ENCODE measurements at places on chromosomes 2 and 18.
A peak's percentile ranks its signal among the peaks of the same experiment; 100 is the strongest.

DNA sequence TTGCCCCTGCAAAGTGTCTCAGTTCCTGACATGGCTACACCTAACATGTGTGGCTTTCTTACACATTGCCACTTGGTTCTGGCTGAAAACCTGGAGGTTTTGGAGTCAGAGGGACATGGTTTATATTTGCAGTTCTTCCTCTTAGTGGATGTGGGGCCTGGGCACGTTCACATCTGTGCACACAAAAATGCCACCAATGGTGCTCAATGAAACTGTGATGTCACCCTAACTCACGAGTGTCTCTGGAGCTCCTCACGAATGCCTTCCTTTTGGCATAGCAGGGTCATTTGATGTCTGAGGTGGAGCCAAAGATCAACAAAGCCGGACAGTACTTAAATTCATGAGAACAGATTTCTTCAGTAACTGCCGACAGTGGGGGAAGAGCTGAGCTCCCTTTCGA is 231.7 kb upstream of the HS6ST1 start:
- no peak for DNase-seq

GRCh38 chr2:37300578-37300977 is 24.1 kb downstream of the PRKD3 start:
- no peak for DNase-seq

GRCh38 chr2:225889452-225889851 is 489.9 kb downstream of the NYAP2 start:
- peak; percentile 51 for DNase-seq

GRCh38 chr18:45962866-45963265 is 4.3 kb downstream of the EPG5 start:
- DNase-seq = peak; percentile 84

GRCh38 chr2:209334188-209335017 is 89.4 kb upstream of the MAP2 start:
- DNase-seq = peak; percentile 14

DNA sequence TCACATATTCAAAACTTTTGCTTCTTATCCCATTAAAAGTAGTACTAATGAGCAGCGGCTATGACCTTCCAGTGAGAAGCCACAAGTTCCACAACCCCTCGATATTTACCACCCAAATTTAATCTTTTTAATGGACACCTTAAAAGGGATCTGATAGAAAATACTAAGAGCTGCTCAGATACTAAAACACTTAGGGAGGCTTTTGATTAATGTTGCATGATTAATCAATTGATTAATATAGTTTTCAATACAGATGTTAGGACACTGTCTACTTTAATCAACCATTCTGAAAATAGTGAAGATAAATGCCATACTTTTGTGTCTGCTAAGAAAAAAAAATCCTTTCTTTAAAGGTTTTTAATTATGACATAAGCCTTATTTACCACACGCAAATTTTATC is 1312.8 kb upstream of the ACVR2A start:
- no peak for DNase-seq

DNA sequence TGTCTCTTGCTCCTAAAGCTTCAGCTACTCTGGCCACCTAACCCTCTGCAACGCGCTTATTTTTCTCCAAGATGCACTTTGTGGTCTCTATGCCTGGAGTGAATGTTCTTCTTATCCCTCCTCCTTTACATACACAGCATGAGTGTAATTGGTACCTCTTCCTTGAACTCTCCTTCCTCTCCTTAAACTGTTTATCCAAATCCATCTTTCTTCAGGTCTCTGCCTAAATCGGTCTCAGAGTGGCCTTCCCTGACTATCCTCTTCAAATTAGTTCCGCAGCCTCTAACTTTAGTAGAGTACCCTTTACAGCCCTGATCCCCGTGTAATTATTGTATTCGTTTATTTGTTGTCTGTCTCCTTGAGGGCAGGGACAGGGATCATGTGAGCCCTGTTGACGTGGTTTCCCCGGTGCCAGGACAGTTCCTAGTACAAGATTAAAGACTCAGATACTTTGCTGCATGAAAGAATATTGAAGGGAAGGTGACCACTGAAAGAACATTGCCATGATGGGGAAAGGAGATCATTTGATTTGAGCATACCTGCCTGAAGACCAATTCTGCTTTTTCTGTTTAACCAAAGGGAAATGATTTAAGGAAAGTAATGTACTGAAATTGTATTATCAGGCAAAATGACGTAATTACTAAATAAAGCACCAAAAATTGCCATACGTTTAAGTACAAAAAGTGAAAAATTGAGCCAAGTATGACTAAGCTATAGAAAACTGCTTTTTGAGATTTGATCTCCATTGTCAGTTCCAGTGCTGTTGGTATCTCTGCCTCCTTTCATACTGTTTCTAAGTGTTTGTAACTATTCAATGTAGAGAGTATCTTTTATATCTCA is 1.2 kb downstream of the CNOT9 start:
- DNase-seq = no peak

DNA sequence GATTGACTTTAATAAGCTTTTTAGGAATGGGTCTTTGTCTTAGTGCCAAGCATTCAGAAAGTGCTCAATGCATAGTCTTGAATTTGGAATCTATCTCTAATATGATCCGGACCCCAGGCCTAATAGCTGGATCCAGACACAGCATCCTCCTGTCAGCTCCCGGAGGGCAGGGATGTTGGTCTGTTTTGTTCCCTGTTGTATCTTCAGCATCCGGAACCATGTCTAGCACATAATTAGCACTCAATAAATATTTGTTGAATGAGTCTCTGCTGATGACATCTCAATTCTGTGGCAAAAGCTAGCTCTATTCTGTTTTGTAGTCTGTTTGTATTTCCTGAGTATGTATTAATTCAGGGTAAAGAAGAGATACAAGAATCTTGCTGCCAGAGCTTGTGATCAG is 169.1 kb downstream of the DCDC2C start:
- DNase-seq = no peak

GRCh38 chr2:223050900-223051504 is 988 bp upstream of the KCNE4 start:
- DNase-seq = no peak

DNA sequence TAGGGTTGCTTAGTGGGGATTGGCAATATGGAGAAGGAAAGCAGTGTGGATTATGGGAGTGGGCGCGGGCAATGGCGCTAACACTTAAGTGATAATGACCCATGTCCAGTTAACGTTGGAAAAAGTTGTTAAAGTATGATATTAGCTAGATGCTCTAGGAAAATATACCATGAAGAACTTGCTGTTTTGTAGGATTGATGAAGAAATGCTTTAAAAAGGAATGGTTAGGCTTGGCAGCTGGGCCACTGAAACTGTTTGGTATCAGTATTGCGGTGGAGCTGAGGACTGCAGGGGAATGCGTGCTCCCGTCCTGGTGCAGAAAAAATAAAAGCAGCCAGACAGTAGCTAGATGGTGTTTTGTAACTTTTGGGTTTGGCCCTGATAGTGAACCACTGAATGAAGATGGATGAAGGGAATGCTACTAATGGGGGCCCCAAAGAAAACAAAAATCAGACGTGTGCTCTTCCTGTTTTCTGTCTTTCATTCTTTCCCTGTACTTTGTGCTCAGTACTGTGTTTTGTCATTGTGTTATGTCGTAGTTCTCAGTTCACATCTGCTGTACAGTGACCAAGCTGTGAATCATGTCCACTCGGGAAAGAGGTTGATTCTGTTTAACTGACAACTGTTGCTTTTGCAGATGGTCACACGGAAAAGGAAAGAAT is 999 bp downstream of the INSIG2 start:
- peak; percentile 51 for DNase-seq

- no peak for DNase-seq
These were observed 25.6 kb upstream of the ZNF407 start for GRCh38 chr18:74571895-74572680.

DNA sequence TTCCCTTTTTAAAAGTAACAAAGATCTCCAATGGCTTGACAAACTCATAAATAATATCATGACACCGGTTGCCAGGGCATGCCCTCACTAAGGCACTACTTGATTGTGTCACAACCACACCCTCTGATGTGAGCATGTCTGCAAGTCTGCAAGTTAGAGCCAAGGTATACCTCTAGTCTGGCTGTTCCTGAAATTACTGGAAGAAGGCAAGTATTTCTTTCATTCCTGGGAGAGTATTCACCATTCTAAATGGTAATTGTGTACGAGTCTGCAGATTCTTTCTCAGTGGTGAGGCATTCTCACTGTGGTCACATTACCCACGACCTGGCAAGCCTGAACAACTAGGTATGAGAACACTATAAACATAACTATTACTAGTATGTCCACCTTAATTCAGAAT is 25.7 kb upstream of the RNU4ATAC start:
- peak; percentile 70 for DNase-seq

DNA sequence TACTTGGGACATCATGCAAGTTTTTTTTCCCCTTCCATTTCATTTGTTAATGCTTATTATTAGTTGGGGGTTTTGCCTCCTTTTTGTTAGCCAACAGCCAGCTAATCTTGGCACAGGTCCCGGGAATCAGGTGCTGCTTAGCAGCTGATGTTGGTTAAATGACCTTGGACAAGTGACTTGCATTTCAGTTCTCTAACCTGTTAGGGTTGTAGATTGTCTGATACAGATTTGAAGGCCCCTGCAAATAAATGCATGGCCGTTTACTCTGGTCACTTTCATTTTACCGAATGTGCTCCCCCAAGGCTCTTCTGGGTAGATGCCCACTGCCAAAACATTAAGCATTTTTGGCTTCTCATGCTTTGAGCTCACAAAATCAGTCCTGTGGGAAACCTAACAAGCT is 120.9 kb downstream of the SPTBN1 start:
- DNase-seq = no peak

GRCh38 chr2:166449439-166449838 is 44.6 kb downstream of the SCN7A start:
- DNase-seq = no peak

DNA sequence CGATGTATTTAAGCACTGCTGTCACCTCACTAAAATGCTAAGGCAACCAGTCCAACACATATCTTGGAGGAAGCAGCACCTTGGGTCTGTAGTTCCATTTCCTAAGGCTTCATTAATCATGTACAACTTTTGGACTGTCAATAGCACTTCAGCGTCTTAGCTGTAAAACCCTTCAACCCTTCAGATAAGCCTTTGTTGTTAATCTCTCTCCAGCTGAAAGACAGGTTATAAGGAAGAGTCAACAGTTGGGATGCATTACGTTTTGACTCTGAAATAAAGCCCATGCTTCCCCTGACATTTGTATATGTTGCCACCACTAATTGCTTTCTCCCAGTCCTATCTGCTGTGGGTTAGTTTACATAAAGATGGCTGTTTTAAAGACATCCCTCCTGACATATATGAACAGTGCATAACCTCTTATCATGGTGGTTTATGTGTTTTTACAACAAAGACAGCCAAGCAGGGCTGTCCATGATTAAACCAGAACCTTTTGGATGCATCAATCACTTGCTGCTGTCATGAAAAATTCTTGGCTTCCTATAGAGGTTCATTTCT is 81.5 kb downstream of the EPHA4 start:
- DNase-seq = no peak

- DNase-seq = no peak
These were observed 23.4 kb downstream of the ADRA2B start for GRCh38 chr2:96092951-96093350.

- no peak for DNase-seq
These were observed 148.0 kb downstream of the TTC32 start for GRCh38 chr2:19753818-19754217.

- DNase-seq = no peak
These were observed 90.0 kb downstream of the CDC42EP3 start for GRCh38 chr2:37581433-37581832.

GRCh38 chr2:4190548-4190947 is 487.2 kb downstream of the DCDC2C start:
- no peak for DNase-seq

DNA sequence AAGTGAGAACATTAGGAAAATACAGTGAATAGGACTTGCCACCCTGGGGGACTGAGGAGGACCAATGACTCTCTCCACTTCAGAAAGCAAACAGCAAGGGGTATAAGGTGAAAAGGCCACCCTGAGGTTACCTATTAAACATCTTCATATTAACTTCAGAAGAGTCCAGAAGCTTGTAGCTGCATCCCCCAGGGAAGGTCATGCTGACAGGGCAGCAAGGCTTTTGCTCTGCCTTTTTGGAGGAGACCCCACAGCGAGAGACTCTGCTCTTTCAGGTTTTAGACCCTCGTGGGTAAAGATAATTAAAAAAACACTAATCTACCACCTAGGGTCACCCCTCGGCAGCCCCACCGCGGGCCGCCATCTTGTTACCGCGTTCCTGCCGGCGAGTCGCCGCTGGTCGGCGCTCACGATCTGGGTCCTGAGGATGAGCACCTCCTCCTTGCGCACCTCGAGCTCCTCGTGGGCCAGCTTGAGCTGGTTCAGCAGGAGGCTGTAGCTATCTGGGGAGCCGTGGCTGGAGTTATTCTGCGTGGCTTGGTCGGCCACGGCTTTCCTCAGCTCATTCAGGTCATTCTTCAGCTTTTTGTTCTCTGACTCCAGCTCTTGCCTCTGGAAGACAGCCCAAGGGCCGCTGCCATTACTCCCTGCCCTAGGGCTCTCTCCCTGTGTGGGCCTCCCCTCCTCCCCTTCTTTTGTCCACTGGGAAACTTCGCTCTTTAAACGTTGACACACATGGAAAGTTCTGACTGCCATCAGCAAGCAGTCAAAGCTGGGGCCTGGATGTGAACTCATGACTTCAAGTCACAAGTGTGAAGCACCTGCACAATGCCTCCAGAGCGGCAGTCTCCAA is 50.7 kb upstream of the ACAA2 start:
- DNase-seq = no peak

DNA sequence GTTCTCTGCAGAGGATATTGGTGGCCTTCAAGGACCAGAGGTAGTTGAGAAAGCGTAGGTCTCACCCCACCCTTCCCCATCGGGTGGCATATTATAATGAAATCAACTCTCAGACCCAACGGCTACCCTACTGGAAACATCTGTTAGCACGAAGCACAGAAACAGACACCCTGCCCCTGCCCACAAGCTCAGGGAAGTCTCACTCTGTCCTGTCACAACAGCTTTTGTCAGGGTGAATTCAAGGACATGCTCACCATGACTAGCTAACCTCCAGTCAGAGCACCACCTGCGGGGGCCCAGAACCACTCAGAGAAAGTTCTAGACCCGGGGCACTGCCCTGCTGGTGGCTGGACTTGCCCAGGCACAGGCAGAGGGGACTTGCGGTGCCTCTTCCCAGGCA is 3.5 kb upstream of the B3GNT7 start:
- no peak for DNase-seq

DNA sequence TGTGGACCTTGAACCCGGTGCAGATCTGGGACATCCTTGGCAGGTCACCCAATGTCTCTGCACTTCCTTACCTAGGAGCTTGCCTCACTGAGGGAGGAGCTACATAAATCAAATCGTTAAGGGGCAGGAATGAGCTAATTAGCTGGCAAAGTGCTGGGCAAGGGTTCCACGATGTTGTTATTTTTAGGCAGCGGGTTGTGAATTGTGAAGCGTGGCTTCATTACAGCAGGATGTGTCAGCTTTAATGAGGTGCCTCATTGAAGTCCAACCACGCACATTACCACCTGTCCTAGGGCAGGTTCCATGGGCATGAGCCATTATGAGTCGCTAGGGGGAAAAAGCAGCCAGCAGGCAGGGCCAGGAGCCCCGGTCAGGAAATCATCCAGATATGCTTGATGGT is 127.0 kb upstream of the AGAP1 start:
- no peak for DNase-seq

All from HS-27A (cell line).